ENCODE measurements at places on chromosomes 2 and 18.

DNA sequence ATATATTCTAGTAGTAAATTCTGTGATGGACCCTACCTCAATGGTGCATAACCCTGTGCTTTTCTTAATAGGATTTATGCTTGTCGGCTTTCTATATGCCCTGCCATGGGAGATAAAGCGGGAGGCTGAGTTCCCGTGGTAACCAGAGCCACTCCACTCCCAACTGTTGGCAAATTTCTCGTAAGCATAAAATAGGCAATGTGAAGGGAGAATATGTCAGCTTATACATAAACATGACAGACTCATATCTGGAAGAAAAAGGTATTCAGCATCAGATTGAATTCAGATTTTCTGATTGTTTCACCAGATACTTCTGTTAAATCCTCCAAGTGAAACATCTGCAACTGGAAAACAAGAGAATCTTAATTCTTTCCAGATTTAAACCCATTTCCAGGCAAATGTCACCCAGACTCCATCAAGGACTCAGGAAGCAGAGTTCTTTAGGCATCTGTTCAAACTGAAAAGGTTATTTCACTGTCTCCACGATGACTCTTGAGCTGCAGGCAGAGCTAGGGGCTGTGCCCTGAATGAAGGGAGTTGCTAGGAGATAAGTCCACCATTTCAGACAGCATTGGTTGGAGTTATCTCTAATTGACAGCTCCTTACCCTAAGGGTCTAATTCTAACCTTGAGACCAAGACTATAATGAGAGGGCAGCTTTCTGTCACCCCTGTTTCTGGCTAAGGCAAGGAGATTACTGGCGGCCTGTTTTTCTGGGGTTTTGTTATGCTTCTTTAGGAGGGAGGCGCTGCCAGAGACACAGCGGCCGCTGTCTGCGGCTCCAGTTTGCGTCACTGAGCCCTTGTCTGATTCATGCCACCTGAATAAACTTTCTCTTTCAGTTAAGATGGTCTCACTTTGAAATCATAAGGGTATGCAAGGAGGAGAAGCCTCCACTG, 381.3 kb downstream of the SOX11 start:
- DNase-seq, result no peak

- peak; percentile 16 for DNase-seq
Measured at GRCh38 chr2:226813148-226813701, 13.6 kb upstream of the IRS1 start.

- peak; percentile 68 for DNase-seq
Measured at GRCh38 chr2:20563833-20564232, 87.1 kb downstream of the HS1BP3 start.

DNA sequence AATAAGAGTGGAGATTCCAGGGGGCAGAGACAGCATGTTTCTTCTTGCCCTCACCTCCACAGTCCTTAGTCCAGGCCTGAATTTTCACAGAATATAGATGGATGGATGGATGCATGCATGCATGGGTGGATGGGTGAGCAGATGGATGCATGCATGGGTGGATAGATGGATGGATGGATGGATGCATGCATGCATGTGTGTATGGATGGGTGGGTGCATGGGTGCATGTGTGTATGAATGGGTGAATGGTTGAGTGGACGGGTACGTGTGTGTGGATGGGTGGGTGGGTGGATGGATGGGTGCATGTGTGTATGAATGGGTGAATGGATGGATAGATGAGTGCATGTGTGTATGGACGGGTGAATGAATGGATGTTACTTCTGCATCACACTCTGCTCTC, 153.3 kb downstream of the CELF4 start:
- no peak for DNase-seq

DNA sequence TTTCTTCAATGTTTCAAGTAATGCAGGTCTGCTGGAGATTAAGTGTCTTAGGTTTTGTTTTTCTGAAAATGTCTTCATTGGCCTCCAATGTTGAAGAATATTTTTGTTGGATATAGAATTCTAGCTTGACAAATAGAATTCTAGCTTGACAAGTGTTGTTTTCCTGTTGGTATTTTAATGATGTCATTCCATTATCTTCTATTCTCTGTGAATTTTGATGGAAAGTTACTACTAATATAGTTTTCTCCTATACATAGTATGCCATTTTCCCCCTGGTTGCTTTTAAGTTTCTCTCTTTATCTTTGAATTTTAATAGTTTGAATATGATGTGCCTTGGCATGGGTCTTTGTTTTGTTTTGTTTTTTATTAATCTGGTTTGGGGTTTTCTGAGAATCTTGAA, 119.9 kb downstream of the RAPGEF4 start:
- no peak for DNase-seq

- no peak for DNase-seq
Measured at GRCh38 chr2:171360905-171361304, 72.9 kb downstream of the METTL8 start.

GRCh38 chr18:9856092-9856491, 29.7 kb upstream of the TXNDC2 start:
- DNase-seq, result no peak
